ENCODE measurements at places on chromosomes 13 and 19.

DNA sequence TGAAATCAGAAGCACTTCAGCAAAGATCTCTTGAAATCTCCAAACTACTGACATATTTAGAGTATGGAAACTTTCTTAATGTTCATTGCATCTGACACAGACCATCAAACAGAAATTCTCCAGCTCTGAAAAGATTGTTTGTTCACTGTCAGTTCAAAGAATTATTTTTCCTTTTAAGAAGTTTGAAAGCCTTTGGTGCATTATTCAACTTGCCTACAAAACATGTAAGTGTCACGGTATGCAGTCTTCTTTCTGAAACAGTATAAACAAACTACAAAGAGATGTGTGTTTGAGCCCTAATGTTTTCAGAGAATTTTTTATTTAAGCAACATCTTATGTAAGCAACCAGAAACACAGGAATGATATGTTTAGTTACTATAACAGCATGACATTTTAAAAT, 125.4 kb downstream of the FGF14 start:
- no peak for DNase-seq

DNA sequence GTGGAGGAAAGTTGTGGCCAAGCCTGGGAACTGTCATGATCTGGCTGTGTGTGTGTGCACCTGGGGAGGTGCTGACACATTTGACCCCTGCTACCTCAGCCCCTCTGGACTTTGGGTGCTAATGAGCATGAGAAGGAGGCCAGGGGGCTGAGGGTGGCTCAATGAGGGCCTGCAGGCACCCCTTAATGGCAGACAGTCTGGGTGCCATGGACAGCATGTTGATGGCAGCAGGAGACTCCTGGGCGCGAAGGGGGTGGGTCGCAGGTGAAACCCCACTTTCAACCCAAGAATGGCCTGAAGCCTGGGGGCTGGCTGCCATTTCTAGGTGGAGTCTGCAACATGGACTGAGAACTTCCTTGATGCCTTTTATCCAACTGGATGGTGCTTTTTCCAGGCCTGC, 216.4 kb upstream of the TRPC4 start:
- DNase-seq, result no peak

DNA sequence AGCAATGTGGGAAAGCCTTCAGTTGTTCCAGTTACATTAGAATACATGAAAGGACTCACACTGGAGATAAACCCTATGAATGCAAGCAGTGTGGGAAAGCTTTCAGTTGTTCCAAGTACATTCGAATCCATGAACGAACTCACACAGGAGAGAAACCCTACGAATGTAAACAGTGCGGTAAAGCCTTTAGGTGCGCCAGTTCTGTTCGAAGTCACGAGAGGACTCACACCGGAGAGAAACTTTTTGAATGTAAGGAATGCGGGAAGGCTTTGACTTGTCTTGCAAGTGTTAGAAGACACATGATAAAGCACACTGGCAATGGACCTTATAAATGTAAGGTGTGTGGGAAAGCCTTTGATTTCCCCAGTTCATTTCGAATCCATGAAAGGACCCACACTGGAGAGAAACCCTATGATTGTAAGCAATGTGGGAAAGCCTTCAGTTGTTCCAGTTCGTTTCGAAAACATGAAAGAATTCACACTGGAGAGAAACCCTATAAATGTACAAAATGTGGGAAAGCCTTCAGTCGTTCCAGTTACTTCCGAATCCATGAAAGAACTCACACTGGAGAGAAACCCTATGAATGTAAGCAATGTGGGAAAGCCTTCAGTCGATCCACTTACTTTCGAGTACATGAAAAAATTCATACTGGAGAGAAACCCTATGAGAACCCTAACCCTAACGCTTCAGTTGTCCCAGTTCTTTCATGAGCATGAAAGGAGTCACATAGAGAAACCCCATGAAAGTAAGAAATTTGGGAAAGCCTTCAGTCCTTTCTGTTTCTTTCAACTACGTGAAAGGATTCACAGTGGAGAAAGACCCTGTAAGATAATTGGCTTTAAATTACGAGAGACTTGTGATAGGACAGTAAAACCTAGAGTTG, 20.1 kb downstream of the ZNF627 start:
- no peak for DNase-seq

GRCh38 chr19:39518458-39518857, 3.5 kb downstream of the SELENOV start:
- DNase-seq, result no peak

- no peak for DNase-seq
Measured at GRCh38 chr19:13094771-13095392, 7.8 kb downstream of the LYL1 start.

- DNase-seq, result no peak
Measured at GRCh38 chr13:27079421-27079958, 92.1 kb downstream of the USP12 start.

GRCh38 chr13:38418286-38418685, 68.6 kb downstream of the UFM1 start:
- no peak for DNase-seq

DNA sequence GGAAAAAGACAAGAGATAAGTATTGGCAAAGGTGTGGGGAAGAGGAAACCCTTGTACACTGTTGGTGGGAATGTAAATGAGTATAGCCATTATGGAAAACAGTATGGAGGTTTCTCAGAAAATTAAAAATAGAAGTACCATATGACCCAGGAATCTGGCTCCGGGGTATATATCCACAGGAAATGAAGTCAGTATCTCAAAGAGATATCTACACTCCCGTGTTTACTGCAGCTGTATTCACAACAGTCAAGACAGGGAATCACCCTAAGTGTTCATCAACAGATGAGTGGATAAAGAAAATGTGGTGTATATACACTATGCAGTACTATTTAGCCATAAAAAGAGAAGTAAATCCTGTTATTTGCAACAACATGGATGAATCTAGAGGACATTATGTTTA, 13.5 kb downstream of the KCTD12 start:
- DNase-seq, result no peak

- no peak for DNase-seq
Measured at GRCh38 chr19:19820774-19821320, 703 bp downstream of the ZNF506 start.

- DNase-seq, result no peak
Measured at GRCh38 chr19:44882063-44882462, 9.0 kb upstream of the TOMM40 start.

GRCh38 chr19:7849631-7849999, 19.6 kb downstream of the EVI5L start:
- no peak for DNase-seq

- DNase-seq, result no peak
Measured at GRCh38 chr19:19083413-19084178, 19.8 kb downstream of the SLC25A42 start.

DNA sequence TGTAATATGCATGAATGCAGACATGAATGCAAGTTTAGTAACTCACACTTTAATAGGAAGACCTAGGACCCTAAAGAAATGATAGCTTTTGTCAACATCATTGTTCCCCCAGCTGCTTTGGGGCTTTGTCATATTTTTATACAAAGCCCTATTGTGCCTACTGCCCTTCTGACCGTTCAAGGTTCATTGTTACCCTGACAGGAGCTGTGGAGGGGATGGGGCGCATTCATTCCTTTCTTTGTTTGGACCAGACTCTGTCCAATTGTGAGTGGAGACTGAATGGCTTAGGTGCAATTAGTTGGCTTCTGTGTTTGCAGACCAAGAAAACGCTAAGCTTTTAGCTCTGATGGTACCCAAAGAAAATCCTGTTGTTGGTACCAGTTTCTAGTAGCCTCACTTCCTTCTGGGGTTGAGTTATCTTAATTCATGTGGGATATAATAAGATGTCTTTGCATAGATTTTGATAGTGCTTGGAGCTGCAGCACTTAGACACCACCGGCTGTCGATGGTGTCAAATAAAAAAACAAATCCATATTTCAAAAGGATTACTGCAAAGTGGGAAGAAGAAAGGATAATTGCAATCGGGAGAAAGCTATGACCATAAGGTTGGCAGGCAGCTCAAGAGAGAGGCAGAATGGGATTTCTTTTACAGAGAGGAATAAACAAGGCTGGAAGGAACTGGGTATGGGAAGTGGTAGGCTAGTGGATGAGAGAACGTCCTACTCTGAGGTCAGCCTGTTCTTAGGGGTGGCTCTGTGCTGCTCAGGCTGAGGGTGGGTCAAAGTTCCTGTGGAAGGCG, 133.9 kb upstream of the TMTC4 start:
- DNase-seq, result no peak
